Activated CD4-positive, CD25-positive, alpha-beta regulatory T cell treated with anti-CD3 and anti-CD28 coated beads, Interleukin-2, amount 50 U/mL, for 24 hours (primary cell): ENCODE measurements at places on chromosomes 3 and 15.

- ATAC-seq: peak; percentile 96
These were observed 168.9 kb downstream of the KLHL25 start for GRCh38 chr15:85625856-85626255.

GRCh38 chr3:80097674-80098073 is 329.9 kb upstream of the ROBO1 start:
- ATAC-seq: no peak

DNA sequence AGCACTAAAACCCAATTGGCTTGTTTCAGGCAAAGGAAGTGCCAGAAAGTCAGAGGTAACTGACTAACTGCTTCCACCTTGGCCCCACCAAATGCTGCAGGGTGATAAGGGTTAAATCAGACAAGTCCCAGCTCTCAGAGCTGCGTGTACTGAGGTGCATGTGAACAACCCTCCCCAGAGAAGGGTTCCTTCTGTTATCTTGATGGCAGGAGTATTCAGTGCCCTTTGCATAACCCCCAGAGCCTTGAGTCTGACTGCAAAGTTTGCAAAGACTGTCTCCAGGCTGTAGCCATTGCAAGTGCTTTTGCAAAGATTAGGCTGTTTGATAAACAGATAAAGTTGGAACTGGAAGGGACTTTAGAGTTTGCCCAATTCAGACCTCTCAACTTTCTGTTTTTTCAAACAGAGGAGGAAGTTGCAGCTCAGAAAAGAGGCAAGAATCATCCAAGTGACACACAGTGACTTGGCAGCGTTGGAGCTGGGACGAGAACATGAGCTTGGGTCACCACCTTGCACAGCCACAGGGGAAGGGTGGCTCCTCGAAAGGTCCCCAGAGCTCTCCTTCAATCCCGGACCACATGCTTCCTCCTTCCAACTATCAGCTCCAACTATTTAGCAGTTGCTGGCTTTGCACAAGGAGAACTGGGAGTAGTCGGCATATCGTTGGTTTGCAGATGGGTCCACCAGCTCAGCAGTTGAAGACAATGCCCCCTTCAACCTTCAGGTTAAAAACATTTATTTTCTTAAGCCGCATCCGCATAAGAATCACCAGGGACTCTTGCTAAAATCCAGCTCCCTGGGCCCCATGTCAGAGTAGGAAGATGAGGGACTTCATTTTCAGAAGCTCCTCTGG is 224.8 kb upstream of the HES1 start:
- peak; percentile 42 for ATAC-seq

GRCh38 chr3:149571381-149571780 is 86.4 kb downstream of the WWTR1 start:
- ATAC-seq: no peak

DNA sequence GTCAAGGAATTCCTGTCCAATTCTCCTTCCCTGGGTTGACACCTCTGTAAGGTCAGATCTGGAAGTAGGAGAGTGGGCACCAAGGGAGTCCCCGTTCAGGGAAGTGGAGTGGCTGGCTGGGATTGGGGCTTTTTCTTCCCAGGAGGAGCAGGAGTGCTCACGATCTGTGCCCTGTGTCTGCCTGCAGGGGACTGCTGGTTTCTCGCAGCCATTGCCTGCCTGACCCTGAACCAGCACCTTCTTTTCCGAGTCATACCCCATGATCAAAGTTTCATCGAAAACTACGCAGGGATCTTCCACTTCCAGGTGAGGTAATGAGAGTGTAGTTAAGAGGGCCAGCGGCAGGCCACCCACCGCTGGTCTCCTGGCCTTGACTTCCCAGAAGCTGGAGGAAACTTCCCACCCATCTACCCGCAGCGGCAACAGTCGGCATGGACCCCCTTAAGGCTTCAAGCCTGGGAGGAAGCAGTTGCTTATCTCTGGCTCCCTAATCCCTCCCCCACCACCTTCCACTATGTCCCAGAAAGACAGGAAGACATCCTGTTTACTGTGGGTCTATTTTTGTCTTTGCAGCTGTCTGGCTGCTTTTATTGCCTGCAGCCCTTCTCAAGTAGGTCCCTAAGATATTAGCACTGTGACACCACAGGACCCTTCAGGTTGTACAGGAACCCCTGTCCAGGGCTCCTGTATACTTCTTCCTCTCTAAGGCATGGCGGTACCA is 26.8 kb downstream of the CAPN3 start:
- no peak for ATAC-seq

DNA sequence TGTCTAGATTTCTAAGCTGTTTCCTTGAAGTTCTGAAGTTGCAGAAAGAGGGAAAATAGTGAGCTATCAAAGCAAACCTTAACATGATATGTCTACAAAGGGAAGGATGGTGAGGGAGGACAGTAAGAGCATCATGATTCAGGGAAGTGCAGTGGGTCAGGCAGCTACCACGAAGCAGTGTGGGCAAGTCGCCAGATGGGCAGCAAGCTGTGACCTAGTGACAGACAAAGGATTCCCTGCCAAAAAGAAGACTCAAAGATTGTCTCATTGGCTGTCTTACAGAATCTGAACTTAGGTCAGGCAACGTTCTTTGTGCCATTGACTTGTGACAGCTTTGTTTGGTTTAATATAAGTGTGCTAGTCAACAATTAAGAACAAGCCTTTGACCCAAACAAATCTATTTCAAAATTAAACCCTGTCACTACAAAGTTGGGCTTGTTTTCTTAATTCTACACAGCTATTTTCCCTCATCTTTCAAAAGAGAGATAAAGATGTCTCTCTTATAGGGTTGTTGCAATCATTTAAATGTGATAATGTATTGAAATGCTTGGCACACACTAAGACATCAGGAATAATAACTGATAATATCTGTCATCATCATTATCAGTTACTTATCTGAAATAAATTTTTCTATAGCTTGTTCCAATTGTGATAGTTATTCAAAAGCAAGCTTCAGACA is 153.3 kb downstream of the ECT2 start:
- no peak for ATAC-seq

DNA sequence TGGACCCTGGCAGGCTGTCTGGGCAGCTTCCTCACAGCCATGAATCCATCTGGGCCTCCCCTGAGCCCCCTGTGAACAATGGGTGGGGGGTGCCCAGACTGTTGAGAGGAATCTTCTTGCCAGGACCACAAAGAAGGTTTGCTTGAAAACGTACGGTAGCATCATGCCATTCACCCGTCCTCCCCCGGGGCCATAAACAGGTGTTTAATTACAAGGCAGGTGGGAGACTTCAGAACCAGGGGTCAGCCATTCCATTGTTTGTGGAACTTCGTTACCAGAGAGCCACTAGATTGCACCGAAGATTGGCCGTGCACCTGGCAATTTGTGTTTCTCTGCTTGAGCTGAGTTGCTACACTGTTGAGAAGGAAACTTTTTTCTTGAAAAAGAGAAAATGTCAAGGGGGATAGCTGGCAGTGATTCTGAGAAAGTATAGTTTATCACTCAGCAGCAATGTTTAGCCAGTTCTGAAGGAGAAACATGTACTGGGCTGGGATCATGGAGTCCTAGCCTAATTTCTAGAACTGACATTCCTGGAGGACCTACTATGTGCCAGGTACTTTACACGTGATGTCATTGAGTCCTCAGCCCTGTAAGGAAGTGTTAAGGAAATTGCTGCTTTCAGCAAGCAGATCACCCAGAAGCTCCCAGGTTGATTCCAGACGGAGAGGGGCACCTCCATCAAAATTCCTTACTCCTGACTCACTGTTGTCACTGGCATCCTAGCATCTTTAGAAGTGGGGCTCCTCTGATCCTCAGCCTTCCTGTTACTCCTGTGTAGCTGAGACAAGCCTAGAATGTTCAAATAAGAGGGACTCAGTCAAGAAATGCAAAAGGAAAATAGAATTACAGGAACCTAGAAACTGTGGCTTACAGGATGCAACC is 103.8 kb upstream of the UBE2E1 start:
- no peak for ATAC-seq

GRCh38 chr3:133049491-133049890 is 11.3 kb downstream of the TMEM108 start:
- no peak for ATAC-seq

GRCh38 chr3:71110385-71111222 is 472.9 kb downstream of the FOXP1 start:
- no peak for ATAC-seq

- no peak for ATAC-seq
These were observed 31.2 kb upstream of the COL8A1 start for GRCh38 chr3:99607151-99607550.

DNA sequence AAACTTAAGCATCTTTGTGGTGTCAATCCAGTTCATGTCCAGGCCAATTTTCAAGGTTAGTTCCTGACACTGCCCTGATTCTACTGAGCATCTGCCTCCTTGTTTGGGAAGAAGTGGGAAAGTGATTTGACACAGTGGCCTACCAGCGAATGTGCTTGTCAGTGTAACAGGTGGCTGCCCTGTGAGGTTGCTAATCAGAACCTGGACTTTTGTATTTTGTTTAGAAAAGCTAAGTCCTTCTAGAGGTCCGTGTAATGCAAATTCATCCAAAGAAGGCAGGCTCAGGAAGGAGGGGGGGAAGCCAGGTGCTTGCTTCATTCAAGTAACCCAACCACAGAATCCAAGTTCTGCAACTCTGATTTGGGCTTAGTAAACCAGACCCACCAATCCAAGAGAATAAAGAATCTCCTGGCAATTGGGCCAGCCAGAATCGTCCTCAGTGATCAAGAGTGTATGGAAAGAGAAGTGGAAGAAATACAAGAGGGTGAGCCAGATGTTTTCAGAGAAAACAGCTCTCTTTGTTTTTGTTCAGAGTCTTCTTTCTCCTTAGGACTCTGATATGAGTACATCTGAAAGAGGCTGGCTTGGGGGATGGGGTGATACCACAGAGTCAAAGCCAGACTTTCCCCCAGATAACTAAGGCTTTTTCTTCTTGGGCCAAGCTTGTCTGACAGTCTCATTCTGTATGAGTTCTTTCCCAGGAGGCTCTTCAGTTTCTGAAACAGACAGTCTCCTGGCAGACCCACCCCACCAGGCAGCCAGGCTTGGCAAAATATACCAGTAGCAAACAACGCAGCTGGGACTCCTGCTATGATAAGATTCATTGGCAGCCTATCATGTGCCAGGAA is 508.9 kb upstream of the TBL1XR1 start:
- no peak for ATAC-seq

DNA sequence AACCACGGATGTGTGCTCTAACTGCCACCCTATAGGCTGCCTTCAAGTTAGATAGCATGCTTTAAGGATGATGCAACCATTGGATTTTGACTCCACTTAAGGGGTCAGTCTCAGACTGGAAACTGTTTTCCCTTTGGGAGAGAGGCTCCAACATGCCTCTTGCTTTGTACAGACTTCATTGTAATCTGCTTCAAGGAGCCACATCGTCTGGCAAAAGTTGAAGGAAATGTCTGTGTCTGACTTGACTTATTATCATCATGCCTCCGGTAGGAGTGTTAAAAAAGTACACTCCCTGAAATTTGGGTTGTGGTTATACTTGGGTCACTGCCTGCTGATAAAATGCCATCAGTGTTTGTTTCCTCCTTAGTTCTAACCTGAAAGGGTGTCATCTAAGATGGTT is 245.4 kb upstream of the CDIN1 start:
- no peak for ATAC-seq

DNA sequence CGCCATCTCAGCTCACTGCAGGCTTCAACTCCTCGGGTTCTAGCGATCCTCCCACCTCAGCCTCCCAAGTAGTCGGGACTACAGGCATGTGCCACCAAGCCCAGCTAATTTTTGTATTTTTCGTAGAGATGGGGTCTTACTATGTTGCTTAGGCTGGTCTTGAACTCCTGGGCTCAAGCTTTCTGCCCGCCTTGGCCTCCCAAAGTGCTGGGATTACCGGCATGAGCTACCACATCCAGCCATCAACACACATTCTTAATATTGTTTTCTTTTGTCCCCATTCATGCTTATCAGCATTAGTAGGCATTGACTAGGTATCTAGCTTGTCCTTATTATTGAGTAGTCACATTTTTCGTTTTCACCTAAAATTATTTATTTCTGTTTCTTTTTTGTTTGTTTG is 168.3 kb downstream of the GHSR start:
- ATAC-seq: no peak

- no peak for ATAC-seq
These were observed 106.7 kb upstream of the AGBL1 start for GRCh38 chr15:85972805-85973540.

DNA sequence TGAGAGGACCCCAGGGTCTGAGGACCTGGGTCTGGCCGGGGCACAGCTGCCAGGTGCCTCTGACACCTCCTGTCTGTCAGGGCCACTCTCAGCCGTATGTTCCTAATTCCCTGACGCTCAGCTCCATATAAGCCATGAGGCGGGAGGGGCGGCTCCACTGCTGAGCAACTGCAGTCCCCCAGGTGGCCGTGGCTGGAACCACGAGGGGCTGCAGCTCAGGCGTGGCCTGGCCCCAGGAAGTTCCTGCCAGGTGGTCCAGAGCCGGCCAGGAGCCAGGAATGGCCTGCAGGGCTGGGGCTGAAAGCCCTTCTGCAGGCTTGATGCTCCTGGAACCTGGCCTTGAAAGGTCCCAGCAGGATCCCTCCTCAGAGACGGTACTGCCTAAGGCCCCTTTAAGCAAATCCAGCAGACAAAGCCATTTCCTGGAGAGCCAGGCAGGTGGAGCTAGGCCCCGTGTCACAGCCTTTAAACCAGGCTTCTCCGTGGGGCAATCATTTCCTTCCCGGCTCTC is 118.0 kb downstream of the CHSY1 start:
- no peak for ATAC-seq

DNA sequence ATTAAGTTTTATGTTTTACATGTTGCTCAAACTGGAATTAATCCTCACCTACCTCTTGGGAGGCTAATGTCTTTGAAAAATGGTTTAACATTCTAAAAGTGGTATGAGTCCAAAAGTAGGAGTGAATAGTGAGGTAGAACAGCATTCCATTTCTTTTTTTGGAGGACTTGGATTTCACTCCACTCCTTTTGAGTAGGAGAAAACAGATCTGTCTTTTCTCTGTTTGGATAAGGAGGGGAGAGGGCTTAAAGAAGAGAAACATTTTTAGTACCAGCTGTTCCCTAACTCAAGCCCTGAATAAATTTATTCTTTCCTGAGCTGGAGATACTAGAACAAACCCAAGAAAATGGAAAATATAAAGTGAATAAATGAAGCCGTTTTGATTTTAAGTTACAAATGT is 687.9 kb downstream of the MECOM start:
- ATAC-seq: no peak

DNA sequence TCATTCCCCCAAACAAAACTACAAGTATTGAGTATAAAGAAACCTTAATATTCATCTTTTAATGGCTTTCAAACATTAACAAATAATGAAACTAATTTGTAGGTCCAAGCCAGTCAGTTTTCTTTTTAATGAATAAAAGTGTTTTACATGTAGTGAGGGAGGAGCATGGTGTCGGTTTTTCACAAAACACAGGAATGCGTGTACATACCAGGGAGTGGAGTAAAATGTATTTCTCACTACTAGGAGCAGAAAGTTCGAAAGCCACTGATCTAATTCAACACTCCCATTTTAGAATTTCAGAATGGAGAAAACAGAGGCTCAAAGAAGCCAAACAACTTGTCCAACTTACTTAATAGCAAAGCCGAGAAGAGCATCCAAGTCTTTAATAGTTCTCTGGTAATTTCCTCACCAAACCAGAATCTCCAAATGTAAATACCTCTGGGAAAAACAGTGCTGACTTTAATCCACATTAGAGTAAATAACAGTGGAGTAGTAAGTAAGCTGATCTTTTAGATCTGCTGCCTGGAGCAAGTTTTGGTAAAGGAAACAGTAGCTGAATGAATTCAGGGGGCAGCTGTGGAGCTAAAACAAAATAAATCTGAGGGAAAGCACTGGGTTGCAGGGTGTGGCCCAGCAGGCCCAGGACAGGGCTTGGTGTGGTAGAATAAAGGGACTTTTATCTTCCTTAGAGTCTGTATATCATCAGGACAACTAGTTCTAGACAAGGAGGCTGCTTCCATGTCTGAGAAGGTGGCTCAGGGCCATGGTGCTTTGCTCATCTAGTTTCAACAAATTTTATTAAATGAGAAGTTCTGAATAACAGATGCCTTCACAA is 7.9 kb downstream of the ANP32A start:
- no peak for ATAC-seq
